ENCODE measurements at places on chromosomes 13 and 19. TPM values are rescaled to one million over a fixed set of nuclear protein-coding genes. Genes with fewer than 3 reads are reported as not detected.

PLA2G4C gene
- 4.8 TPM for total RNA-seq

DNA sequence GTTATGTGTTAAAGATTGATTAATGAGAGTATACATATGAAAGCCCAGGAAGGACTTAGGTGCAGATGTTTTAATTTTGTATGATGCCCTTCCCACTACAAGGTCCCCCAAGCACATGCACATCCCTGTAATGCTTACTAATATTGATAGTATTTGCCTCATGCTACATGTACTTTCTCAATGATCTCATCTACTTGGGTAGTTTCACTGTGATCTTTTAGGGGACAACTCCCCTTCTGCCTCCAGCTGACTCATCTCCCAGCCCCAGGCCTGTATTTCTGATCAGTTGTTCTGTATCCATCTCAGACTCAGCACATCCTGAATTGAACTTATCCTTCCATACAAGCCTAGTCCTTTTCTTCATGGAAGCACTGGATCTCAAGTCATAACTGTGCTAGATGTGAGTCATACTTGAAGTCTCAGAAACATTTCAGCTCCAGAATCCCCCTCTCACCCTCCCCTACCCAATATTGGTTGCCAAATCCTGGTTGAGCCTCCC is 49.4 kb upstream of the INTS6 start:
- peaks cover 7% of the 10 kb centered on the region for H3K4me1 ChIP-seq
- no peak for DNase-seq
- no peak overlapping the region for H3K4me3 ChIP-seq
- H3K36me3 ChIP-seq: no peaks in the 10 kb centered on the region
- no peak overlapping the region for H3K27ac ChIP-seq
- H3K27me3 ChIP-seq: peaks cover 17% of the 10 kb centered on the region

DNA sequence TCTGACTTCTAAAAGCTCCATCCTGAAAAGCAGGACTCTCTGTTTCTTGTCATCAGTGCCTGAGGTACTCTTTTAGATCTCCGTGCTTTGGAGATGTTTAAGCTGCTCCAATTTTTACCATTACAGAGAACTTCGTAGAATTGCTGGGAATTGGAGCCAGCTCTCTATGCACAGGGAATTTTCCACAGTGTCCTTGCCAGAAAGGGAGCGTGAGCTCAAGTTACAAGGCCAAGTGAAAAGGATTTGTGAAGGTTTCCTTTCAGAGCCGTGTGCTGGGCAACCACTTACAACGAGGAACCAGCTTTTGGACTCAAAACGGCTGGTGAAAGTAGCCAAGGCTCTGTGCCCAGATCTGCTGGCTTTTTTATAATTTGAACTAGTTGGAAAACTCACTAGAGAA is 82.6 kb downstream of the NUFIP1 start:
- no peaks in the 10 kb centered on the region for H3K27me3 ChIP-seq
- peaks cover 37% of the 10 kb centered on the region for H3K4me1 ChIP-seq
- H3K27ac ChIP-seq: peak overlapping the region; percentile 95
- H3K4me3 ChIP-seq: no peak overlapping the region
- no peaks in the 10 kb centered on the region for H3K36me3 ChIP-seq

GRCh38 chr19:41457241-41457640 is 14.3 kb downstream of the ERICH4 start:
- H3K36me3 ChIP-seq: no peaks in the 10 kb centered on the region
- peaks cover 44% of the 10 kb centered on the region for H3K27me3 ChIP-seq
- DNase-seq: no peak
- H3K4me1 ChIP-seq: no peaks in the 10 kb centered on the region
- H3K27ac ChIP-seq: no peak overlapping the region
- H3K4me3 ChIP-seq: no peak overlapping the region

DNA sequence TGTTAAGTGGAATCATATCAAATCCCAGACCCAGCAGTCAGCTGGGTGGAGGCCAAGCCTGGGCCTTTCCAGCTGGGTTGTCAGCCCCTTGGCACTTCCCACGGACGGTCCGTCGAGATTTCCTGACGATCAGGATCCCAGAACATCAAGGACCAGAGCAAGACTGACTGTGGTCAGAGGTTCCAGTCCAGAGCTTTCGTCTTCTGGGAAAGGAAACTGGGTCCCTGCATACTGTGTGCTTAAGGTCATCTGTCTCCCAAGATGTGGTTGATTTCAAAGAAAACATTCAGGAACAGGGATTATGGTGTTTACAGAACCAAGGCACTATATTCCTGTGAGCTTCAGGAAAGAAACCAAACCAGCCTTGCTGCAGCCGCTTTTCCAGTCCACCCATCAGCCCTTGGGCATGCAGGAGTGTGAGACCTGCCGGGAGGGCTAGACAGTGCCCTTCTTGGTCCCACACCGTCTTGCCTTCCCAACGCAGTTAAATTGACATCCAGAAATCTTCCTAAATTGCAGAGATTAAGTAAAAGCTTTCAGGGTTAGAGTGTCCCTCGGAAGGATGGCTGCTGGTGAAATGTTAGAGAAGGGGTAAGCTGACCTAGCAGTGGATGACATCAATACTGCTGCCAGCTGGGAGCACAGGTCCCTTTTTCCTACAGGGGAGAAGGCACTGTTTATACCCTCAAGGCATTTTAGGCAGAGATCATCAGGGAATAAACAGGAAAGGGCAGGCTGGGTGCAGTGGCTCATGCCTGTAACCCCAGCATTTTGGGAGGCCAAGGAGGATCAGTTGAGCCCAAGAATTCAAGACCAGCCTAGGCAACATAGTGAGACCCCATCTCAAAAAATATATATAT is 5.0 kb upstream of the C19orf33 start:
- H3K36me3 ChIP-seq: peaks cover 2% of the 10 kb centered on the region
- peaks cover 32% of the 10 kb centered on the region for H3K4me1 ChIP-seq
- DNase-seq: no peak
- H3K27ac ChIP-seq: peak overlapping the region; percentile 89
- no peaks in the 10 kb centered on the region for H3K27me3 ChIP-seq
- no peak overlapping the region for H3K4me3 ChIP-seq

LHB gene
- total RNA-seq: not detected
